ENCODE measurements at places on chromosomes 5 and 9.

GRCh38 chr9:97592126-97592525 is 41.0 kb downstream of the TSTD2 start:
- DNase-seq = no peak

- DNase-seq = no peak
Observed at GRCh38 chr5:54516051-54516655, 1.4 kb upstream of the SNX18 start.

DNA sequence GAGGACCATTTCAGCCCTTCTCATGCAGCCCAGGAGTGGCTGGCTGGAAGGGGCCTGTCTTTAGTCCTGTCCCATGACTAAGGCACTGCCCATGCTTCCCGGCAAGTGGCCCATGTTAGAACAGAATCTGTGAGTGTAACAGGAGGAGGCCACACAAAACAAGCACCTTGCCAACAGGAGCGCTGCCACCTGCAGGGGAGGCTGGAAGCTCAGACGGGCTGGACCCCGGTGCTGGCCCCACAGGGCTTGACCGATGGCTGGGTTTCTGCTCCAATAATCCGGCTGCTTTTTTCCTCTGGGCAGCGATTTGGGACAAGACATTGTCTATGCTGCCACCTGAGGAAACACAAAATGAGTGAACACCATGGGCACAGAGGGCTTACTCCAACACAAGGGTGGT is 28.4 kb downstream of the ANKS6 start:
- no peak for DNase-seq

DNA sequence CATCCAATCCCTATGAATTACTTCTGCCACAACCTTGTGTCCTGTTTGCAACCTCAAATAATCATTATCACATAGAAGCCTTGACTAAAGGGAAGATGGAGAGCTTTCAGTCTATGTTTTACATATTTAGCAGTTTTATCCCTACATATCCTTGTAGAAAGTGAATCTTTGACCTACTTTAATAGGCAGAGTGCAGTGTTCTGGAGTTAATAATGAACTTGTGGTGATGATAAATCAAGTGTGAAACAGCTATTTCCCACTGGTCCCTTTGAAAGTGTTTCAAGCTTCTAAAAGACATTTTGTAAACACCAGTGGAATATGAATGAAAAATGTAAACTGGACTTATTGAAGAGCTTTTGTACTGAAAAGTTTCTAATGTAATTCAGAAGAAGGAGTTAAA is 406.7 kb downstream of the GABRG2 start:
- DNase-seq = no peak

- peak; percentile 35 for DNase-seq
Observed at GRCh38 chr9:70030156-70030555, 13.5 kb upstream of the MAMDC2 start.

GRCh38 chr5:107365320-107366109 is 305.2 kb downstream of the EFNA5 start:
- no peak for DNase-seq

- peak; percentile 58 for DNase-seq
Observed at GRCh38 chr9:19186232-19186631, 44.3 kb upstream of the DENND4C start.

DNA sequence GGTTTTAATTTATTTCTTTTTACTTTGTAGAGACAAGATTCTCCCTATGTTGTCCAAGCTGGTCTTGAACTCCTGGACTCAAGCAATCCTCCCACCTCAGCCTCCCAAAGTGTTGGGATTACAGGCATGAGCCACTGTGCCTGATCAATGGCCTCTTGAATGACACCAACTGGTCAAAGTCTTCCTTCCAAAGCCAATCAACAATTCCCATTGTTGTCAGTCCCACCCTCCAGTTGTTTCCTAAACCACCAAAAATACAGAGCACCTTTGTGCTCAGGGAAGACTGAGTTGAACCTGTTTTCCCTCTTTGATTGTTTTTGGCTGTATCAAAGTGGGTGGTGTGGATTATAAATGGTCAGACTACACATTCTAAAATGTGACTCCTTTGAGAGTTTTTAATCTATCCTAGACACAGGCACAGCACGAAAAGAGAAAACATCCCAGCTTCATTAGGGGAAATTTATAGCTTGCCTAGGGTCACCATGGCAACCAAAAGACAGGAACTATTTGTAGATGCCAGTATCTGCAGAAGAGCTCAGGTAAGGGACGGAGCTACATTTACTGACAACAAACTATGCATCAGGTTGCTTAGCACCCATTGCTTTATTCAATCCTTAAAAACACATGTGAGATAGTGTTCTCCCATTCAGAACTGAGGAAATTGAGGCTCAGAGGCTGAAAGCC is 27.6 kb upstream of the ATP6V1G1 start:
- DNase-seq = no peak

- DNase-seq = no peak
Observed at GRCh38 chr9:93265972-93266371, 82.0 kb downstream of the WNK2 start.

DNA sequence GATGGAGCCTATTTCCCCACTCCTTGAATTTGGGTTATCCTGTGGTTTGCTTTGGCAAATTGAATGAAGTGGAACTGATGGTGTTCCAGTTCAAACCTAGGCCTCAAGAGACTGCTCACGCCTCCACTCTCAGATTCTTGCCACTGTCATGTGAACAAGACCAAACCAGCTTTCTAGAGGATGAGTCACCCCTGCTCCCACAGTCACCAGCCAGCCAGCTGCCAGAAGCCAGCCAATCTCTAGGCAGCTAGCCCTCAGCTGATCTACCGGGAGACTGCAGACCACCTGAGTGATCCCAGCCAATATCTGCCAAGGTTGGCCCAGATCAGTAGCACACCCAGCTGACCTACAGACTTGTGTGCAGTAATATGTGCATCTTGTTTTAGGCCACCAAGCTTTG is 300.6 kb downstream of the TMEM38B start:
- DNase-seq = peak; percentile 25

DNA sequence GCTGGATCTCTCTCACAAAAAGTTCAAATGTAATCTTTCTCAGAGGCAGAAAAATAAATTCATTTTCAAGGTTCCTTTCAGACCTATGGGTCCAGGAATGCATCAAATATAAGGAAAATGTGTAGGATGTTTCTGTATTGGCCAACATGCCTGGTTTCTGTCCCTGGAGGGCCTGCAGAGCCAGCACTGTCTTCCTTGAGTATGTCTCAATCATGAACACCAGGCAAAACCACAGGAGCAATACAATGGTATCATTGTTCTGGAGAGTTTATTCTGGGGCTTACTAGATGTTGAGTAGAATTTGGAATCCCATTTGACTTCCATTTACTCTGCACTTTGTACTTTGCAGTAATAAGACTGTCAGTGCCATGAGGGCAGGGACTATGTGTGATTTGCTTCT is 23.5 kb downstream of the INSYN2B start:
- DNase-seq = no peak

GRCh38 chr5:175479125-175479881 is 943 bp downstream of the SFXN1 start:
- DNase-seq = no peak

- no peak for DNase-seq
Observed at GRCh38 chr5:68436686-68437520, 221.3 kb downstream of the PIK3R1 start.

- no peak for DNase-seq
Observed at GRCh38 chr5:54093861-54094260, 216.5 kb downstream of the ARL15 start.

DNA sequence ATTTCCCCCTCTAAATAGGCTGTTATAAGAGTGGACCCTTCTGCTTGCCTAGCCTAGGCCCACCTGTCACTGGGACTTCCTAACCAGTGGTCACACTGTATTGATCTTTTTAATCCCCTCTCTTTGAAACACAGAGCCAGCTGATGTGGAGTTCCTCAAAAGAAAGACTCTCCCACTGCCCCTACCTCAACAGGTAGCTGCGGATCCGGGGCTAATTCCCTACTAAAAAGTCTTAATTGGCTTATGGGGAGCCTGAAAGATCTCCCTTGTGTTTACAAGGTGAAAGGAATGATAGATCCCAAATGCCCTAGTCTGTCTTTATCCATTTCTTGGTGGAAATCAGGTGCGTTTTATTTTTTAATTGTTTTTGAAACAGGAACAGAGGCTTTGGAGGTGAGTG is 2.0 kb downstream of the NEUROG1 start:
- no peak for DNase-seq

- DNase-seq = peak; percentile 40
Observed at GRCh38 chr5:158027806-158028775, 169.1 kb upstream of the CLINT1 start.

- no peak for DNase-seq
Observed at GRCh38 chr5:78794693-78795215, 146.2 kb upstream of the LHFPL2 start.

- no peak for DNase-seq
Observed at GRCh38 chr9:80030801-80031200, 459.0 kb downstream of the TLE4 start.

GRCh38 chr9:92121265-92121664 is 6.1 kb upstream of the SPTLC1 start:
- DNase-seq = no peak

GRCh38 chr5:119400245-119400644 is 44.4 kb downstream of the TNFAIP8 start:
- no peak for DNase-seq

- peak; percentile 15 for DNase-seq
Observed at GRCh38 chr9:114504341-114505186, 709 bp downstream of the WHRN start.

- DNase-seq = no peak
Observed at GRCh38 chr9:96270236-96270744, 31.7 kb downstream of the HSD17B3 start.

DNA sequence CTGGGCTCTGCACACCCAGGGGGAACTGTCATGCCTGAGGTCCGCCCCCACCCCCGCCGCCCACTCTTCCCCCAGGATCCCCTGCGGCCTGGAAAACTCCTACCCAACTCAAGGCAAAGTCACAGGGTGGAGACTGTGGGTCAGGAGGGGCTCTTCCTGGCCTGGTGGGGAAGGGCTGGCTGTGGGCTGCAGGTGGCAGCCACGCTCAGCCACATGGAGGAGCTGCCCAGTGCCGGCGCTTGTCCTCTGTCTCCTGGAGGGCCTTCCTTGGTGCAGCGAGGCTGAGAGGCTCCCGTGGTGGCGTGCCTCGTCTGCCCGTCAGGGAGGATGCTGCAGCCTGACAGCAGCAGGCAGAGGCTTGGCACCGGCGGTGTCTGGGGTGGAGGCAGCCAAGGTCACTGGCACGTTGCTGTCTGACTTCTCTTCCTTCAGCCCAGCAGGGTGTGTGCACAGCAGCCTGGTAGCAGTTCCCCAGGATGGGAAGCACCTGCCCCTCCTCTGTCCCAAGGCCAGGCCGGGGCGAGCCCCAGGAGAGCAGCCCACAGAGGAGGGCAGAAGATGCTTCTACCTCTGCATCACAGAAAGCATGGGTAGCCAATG is 78.1 kb downstream of the ADAMTS2 start:
- DNase-seq = peak; percentile 56

- DNase-seq = peak; percentile 97
Observed at GRCh38 chr5:74538206-74538661, 102.3 kb downstream of the ENC1 start.

DNA sequence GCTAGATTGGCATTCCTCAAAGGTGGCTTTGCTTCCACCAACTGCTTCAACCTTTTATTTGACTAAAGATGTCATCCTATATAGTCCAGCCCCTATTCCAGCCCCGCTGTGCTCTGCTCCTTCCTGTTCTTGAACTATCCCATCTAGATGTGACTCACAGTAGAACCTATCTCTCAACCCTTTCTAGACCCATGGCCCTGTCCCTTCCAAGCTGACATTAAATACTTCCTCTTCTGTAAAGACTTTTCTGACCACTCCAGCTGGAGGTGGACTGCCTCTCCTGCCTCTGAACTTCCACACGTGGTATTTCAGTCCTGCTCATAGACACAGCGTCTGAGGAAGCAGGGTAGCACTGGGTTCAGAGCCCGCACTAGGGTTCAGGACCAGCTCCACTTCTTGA is 32.4 kb downstream of the OSTF1 start:
- no peak for DNase-seq

- DNase-seq = peak; percentile 8
Observed at GRCh38 chr9:74330487-74331214, 166.5 kb upstream of the RORB start.

DNA sequence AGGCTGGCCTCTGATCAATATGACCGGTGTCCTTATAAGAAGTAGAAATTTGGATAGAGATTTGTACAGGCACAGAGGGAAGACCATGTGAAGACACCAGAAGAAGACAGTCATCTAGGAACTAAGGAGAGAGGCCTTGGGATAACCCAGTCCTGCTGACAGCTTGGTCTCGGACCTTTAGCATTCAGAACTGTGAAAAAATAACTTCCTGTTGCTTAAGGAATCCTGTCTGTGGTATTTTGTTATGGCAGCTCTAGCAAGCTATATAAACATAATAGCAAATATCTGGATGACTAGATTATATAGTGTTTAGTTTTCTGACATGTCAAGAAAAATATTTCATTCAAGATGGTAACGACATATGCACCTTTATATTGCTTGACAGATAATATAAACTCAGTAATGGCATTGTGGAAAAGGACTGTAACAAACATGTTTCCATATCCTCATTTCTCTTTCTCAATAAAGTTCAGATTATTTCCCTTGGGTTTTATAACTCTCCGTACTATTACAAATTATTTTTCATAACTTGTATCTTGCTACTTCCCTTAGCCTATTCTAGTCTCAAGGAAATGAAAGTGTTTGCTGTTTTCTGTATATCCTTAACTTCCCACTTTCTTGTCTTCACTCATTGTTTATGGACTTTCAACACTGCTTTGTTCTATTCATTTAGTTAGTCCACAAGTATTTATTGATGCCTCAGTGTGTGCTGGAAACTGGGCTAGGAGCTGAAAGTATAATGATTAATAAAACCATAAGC is 62.4 kb downstream of the KIAA1958 start:
- DNase-seq = no peak

- DNase-seq = peak; percentile 46
Observed at GRCh38 chr9:113343732-113344231, 3.7 kb upstream of the WDR31 start.

DNA sequence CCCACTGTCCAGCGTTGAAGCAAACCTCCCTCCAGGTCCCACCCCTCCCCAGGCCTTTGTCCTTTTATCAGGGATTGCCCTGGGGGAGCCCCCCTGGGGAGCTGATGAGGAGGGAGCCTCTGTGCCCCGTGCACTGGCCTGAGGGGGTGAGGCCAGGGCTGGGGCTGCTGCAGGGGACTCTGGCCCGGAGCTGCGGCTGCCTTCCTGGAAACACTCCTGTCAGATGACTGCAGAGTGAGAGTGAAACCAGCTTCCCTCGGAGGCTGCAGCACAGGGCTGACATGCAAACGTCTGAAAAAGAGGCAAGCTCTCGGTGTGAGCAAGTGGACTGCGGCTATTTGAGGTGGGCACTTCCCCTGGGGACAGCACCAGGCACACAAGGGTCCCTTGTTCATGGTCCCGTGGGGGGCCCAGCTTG is 4.6 kb upstream of the TRAF2 start:
- no peak for DNase-seq

DNA sequence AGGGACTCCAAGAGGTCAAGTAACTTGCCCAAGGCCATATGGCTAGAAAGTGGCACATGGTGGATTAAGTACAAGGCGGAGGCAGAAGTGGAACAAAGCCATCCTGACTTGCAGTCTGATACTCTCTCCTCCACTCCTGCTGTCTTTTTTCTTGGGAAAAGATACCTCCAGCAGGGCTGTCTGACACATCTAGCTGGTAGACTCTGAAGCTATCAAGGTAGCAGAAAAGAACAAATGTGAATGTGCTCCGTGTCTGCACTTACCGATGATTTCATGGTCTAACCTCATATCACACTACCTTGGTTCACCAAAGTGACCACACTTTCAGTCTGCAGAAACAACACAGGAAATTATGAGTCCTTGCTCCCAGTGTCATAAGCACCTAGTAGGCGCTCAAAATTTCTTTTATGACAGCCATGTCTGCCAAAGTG is 284.8 kb downstream of the CRB2 start:
- DNase-seq = no peak

Data from fibroblast of mammary gland (primary cell).